ENCODE measurements at places on chromosomes 1 and 21.

- DNase-seq, result no peak
Observed at GRCh38 chr1:18999359-18999758, 42.9 kb upstream of the IFFO2 start.

DNA sequence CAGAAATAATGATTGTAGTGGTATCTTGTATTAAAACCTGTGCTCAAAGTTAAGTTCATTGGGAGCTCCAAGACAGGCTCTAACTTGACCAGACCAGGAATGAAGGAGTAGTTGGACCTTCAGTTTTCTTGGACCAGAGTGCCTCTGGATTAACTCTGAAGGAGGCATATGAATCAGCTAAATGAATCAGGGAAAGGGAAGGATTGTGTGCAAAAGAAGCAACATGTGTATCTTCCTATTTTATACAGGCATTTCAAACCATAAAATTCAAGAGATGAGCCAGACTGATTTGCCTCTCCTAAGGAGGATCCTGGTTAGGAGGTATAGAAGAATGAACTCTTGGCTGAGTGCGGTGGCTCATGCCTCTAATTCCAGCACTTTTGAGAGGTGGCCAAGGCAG, 71.4 kb downstream of the CC2D1B start:
- no peak for DNase-seq

GRCh38 chr1:26015358-26015757, 6.2 kb upstream of the EXTL1 start:
- DNase-seq, result no peak

DNA sequence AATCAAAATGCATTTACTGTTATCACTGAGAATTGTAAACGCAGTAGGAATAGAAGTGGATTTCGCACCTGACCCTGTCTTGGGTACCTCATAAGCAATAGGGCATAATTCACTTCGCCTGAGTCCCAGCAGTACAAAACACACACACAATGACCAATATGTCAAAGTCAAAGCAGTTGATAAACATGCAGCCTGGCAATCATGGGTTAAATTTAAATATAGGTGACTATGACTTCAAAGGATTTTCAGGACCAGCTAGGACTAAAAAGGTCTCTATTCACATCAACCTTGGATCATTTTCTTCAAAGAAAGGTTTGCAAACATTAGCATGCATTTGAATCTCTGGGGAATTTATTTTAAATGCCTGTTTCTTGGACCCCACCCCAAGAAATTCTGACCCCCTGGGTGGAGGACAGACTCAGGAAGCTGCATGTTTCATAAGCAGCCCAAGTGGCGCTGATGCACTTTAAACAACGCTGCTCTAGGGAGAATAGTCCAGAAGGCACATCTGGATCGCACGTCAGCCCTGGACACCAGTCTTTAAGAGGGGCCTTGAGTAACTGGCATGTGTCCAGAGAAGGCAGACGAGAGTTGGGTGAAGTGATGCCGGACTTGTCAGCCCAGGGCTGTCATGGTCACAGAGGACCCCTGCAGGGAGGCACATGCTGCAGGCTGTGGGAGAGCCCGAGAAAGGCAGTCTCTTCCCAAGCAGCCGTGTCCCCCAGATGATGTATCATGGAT, 55.7 kb upstream of the EFHD2 start:
- peak; percentile 34 for DNase-seq

- DNase-seq, result no peak
Observed at GRCh38 chr1:193309936-193310475, 123.6 kb upstream of the B3GALT2 start.

DNA sequence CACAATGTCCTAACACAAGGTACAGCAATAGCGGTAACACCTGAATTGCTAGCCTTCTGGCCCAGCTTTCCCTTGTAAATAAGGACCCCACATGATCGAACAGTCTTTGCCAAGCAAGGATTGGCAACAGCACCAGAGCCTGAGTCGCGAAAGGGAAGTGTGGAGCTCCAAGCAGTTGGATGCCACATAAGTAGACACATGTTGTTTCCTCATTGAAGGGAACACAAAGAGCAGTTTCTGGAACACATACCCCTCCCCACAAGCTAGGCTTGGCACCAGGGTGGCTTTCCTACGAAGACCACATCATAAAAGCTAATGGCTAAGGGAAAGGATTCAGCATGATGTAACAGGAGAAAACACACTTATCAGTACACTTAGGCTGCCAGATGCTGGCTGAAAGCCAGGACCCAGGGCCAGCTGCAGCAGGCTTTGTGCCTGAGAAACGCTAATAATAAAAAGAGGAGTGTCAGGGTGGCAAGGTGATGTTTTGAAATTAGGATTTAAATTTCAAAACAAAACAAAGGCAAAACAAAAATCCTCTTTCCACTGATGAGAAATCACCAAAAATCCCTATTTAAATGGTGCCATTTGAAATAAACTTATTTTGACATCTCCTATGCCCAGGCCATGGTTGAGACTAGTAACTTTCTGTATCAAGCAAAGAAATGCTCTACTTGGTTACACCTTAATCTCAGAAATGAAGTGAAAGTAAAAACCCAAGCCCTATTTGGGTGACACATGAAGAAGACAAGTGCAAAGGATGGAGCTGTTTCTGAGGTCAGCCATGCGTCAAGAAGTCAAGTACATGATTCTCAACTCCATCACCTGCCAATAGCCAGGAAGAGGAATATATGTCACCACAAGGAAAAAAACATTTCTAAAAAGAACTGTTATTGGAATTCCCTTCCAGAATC, 11.9 kb upstream of the CPLANE2 start:
- peak; percentile 68 for DNase-seq

DNA sequence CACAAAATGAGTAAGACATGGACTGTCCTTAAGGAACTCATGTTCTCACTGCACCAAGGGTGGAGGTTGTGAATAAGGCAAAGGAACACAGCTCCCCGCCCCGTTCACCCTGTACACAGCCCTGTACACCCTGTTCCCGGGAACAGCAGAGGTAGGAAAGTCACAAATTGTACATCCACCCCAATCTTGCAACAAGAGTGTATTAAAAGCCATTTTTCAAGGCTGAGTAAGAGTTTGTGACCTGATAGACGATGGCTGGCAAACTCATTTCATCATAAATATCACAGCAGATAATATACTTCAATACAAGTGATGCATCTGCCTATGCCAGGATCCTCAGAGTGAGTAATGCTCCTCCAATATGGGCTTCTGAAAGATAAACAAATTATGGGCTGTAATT, 52.5 kb upstream of the CAMK1G start:
- DNase-seq, result no peak

DNA sequence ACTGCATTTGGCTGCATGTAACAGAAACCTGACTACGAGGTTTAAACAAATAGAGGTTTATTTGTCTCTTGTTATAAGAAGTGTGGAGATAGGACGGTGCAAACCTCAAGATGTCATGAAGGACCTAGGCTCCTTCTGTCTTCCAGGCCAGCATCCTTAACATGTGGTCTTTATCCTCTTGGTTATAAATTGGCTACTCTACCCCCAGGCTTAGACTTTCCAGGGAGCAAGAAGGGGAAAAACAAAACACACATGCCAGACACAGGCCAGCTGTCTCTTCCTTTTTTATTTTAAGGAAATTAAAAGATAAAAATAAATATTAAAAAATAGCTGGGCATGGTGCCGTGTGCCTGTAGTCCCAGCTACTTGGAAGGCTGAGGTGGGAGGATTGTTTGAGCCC, 51.3 kb upstream of the PRELP start:
- no peak for DNase-seq

GRCh38 chr1:69643266-69643665, 75.5 kb downstream of the LRRC7 start:
- DNase-seq, result no peak

GRCh38 chr1:14733048-14733778, 134.7 kb downstream of the KAZN start:
- DNase-seq, result no peak

DNA sequence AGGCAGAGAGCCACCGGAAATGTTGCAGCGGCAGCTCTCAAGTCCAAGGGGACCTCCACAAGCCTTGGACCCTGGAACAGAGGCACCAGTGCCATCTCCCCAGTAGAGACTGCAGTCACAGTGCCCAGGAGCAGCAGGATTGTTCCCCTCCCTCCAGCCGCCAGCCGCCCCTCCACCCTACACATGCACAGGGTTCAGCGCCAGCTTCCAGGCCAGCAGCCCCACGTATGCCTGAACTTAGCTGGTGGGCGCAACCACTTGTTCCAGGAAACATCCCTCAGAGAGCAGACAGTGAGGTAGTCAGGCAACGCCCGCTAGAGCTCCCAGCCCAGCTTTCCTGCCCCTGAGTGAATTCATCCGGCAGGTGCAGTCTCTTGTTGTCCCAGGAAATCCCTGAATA, 1098.1 kb upstream of the NCAM2 start:
- no peak for DNase-seq

DNA sequence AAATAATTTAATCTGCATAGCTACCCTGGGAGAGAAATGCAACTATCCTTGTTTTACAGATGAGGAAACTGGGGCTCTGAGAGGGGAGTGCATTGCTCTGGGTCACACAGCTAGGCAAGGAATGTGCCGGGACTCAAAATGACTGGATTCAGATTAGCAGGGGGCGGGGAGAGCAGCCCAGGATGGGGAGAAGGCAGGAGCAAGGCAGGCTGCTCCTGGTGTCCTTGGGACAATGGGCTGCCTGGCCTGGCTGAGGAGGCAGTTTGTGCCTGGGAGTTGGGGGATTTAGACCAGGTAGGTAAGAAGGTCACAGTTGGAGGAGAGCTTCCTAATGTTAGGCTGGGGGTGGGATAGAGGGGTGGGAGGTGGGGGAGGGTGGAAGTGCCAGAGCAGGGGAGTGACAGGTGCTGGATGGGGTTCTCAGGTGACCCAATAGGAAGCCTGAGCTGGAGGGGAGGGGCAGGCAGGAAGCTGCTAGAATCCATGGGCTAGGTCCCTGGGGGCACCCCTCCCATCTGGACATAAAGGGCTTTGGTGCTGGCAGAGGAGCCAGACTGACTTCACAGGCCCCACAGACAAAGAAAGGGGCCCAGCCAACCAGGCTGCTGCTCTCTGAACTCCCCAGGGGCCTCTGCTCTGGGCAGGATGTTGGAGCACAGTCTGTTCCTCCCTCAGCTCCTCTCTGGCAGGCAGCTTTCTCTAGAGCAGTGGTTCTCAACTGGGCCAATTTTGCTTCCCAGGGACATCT, 29.0 kb downstream of the TRIM62 start:
- peak; percentile 50 for DNase-seq

GRCh38 chr1:23768733-23769132, 9.5 kb upstream of the PITHD1 start:
- DNase-seq, result no peak

DNA sequence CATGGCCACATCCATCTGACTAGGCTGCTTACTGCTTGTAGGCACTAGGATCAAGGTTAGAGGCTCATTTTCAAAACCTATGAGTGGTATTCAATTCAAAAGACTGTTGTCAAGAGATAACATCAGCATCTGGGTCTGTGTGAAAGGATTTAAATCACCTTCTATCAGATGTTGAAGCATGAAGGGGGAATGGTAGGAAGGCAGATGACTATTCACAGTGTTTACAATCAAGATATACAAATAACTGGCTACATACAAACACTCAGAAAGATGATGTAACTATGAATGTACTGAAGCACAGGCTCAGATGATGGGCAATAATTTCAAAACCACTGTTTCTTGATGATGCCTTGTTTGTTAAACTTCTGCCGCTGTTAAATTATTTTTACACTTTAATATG, 249.2 kb downstream of the SLC45A1 start:
- DNase-seq, result no peak

DNA sequence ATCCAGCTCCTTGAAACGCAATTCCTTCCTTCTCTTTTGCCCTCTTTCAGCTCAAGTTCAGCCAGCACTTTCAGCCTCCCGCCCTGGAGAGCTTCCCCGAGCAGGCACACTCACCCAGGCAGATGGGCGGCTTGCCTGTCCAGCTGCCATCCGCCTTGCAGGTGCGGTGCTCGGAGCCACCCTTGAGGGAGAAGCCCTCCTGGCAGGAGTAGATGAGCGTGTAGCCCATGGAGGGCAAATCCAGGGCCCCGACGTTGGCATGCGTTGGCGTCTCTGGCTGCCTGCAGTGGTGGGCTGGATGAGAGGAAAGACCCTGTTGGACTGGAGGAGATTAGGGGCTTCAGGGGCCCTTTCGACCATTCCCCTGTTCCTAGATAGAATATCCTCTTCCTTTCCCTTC, 60.5 kb downstream of the ZSCAN20 start:
- DNase-seq, result no peak

GRCh38 chr1:27555700-27556424, 48.1 kb downstream of the AHDC1 start:
- DNase-seq, result no peak

DNA sequence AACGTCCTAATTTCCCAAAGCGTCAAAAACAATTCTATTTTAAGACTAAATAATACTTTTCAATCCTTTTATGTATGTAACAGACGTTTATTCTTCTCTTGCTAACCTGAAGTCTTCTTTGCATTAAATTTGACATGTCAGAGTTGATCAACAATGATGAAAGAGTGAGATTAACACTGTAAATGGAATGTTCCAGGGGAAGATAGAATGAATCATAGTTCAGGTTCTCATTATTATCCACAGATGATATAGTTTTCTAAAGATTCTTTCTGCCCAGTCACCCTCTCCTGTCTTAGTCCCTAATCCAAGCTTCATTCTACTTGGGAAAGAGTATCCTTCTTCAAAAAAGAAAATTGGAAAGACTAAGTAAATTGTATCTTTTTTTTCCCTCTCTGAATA, 38.9 kb downstream of the SDCCAG8 start:
- no peak for DNase-seq

DNA sequence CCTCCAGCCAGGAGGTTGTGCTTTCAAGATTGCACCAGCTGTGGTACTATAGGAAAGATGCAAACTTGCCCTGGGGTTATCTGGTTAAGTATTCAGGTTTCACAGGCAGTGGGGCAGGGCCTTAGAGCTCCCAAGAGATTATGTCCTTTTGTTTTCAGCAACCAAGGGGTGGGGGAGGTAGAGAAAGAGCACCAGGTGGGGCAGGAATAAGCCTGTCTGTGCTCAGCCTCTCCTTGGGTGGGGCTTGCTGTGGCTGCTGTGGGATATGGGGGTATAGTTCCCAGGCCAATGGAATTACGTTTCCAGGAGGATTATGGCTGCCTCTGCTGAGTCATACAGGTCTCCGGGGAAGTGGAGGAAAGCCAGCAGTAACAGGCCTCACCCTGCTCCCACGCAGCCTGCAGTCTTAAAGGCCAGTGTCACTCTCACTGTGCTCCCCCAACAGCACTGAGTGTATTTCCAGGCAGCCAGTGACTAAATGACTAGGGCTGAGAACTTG, 508.6 kb downstream of the RWDD3 start:
- no peak for DNase-seq

- DNase-seq, result no peak
Observed at GRCh38 chr1:168472223-168472622, 71.6 kb downstream of the XCL2 start.

GRCh38 chr21:46153247-46154154, 1.9 kb downstream of the FTCD start:
- DNase-seq, result peak; percentile 26

- no peak for DNase-seq
Observed at GRCh38 chr1:237281481-237281880, 239.5 kb downstream of the RYR2 start.

DNA sequence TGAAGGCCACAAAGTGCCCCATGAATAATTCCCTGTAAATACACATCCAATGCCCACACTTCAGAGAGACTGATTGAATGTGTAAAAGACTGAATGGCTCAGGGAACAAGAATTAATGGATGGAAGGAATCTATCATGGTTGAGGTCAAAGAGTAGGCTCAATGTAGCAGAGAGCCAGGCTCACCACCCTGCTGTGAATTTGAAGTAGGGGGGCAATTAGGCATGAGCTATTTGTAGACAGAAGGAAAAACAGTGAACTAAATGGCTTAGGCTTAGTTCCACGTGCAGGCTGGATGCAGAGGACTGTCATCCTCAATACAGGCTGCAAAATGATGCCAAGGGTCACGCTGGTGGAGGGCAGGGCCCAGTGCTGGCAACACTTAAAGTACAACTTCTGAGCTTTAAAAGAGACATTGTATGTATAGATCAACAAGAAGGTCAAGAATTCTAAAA, 22.9 kb upstream of the IGSF3 start:
- no peak for DNase-seq

Data from posterior cingulate gyrus (tissue), 11 donors.